ENCODE measurements at places on chromosomes 4 and X. TPM values are rescaled to one million over a fixed set of nuclear protein-coding genes. Genes with fewer than 3 reads are reported as not detected.

Gene NR3C2
- 0.12 TPM for total RNA-seq

Gene CCNA2
- 88.3 TPM for total RNA-seq

Gene CXCL8
- not detected for total RNA-seq

Gene DUSP9
- total RNA-seq: 12.0 TPM

Gene SPANXD
- not detected for total RNA-seq

Gene SYN1
- not detected for total RNA-seq

Gene OFD1
- 34.0 TPM for total RNA-seq

Gene RFC1
- total RNA-seq: 63.4 TPM

Gene MAGEA4
- total RNA-seq: not detected

Gene NDNF
- 3.4 TPM for total RNA-seq

Gene PPP1R2C
- total RNA-seq: not detected

Gene TLR2
- total RNA-seq: 7.8 TPM

Gene SMIM10
- total RNA-seq: 7.9 TPM

Data from Caco-2 (cell line).